ENCODE measurements at places on chromosomes 5 and 9. TPM values are rescaled to one million over a fixed set of nuclear protein-coding genes. Genes with fewer than 3 reads are reported as not detected.

GRCh38 chr9:112316258-112316943 lies 17.0 kb downstream of the PTBP3 start:
- no peak overlapping the region for H3K27ac ChIP-seq
- no peaks in the 10 kb centered on the region for H3K27me3 ChIP-seq
- H3K36me3 ChIP-seq: no peaks in the 10 kb centered on the region

GRCh38 chr9:130731355-130731754 lies 37.8 kb downstream of the EXOSC2 start:
- H3K27ac ChIP-seq: no peak overlapping the region
- H3K36me3 ChIP-seq: peaks cover 2% of the 10 kb centered on the region
- DNase-seq: no peak
- H3K4me3 ChIP-seq: no peak overlapping the region

The PRRX2 gene
- total RNA-seq: 0.26 TPM

The NOTCH1 gene
- total RNA-seq: 53.3 TPM

The SPATA31A3 gene
- not detected for total RNA-seq

DNA sequence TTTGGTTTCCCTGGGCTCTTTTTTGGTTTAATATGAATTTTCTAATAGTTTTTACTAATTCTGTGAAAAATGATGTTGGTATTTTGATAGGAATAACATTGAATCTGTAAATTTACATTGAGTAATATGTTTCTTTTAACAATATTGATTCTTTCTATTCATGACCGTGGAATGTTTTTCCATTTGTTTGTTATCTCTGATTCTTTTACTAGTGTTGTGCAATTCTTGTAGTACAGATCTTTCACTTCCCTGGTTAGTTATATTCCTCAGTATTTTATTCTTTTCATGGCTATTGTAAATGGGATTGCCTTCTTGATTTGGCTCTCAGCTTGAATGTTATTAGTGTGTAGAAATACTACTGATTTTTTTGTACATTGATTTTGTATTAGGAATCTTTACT lies 137.9 kb downstream of the PRR16 start:
- H3K27ac ChIP-seq: no peak overlapping the region
- no peaks in the 10 kb centered on the region for H3K27me3 ChIP-seq
- H3K36me3 ChIP-seq: no peaks in the 10 kb centered on the region
- DNase-seq: no peak
- no peak overlapping the region for H3K4me3 ChIP-seq

DNA sequence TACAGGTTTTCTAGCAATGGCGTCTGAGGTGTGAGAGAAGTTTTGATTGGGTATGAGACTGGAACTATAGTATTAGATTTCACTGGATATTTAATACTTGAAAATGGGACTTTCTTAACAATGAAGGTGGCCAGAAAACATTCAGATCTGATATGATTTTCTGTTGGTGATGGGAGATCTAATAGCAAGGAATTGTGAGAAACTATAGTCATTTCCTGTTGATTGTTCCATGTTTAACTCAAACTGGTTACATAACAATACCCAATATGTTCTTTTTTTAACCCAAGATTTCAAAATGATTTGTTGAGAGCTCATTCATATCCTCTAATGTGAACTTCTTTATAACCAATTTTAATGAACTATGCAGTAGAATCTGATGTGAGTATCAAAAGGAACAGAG lies 793.2 kb upstream of the RGMB start:
- no peaks in the 10 kb centered on the region for H3K4me1 ChIP-seq
- no peak overlapping the region for H3K27ac ChIP-seq
- no peaks in the 10 kb centered on the region for H3K36me3 ChIP-seq
- H3K27me3 ChIP-seq: no peaks in the 10 kb centered on the region

DNA sequence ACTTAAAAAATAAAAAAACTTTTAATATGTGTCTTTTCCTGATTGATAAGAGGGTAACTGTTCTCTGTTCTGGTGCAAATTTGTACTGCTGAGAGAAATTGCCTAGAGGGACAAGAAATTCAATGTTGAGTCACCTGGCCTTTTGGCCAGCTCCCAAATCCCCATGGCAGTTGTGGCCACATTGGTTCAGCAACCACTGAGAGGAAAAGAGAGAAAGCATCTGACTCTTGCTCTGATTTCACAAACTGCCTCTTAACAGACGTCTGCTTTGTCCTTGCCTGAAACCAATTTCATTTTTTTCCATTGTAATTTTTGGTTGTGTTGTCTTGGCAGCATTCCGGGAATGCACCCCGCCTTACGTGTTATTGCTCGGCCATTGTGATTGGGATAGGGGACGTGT lies 42.4 kb downstream of the NTRK2 start:
- DNase-seq: no peak
- no peaks in the 10 kb centered on the region for H3K4me1 ChIP-seq

DNA sequence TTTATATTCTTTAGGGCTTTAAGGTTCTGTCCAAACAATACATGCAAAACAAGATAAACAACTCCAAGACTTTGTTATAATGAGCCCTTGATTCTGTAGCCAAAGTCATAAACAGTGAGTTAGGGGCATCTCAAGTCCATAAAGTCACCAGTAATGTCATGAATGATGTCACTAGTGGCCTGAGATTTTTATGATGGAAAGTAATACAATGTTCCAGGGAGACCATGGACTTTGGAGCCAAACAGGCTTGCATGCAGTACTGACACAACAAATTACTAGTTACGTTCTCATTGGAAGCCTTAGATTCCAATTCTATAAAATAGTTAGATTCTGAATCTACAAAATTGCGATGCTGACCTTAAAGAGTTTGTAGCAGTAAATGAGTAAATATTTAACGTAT lies 280.0 kb downstream of the HINT1 start:
- H3K4me1 ChIP-seq: no peaks in the 10 kb centered on the region
- no peaks in the 10 kb centered on the region for H3K36me3 ChIP-seq
- H3K27ac ChIP-seq: no peak overlapping the region
- H3K27me3 ChIP-seq: no peaks in the 10 kb centered on the region

- peaks cover 53% of the 10 kb centered on the region for H3K36me3 ChIP-seq
- DNase-seq: no peak
- no peaks in the 10 kb centered on the region for H3K4me1 ChIP-seq
- H3K27me3 ChIP-seq: no peaks in the 10 kb centered on the region
- H3K4me3 ChIP-seq: no peak overlapping the region
These were observed 63.7 kb downstream of the DENND4C start for GRCh38 chr9:19294219-19294618.

The SLC1A3 gene
- 0.23 TPM for total RNA-seq

DNA sequence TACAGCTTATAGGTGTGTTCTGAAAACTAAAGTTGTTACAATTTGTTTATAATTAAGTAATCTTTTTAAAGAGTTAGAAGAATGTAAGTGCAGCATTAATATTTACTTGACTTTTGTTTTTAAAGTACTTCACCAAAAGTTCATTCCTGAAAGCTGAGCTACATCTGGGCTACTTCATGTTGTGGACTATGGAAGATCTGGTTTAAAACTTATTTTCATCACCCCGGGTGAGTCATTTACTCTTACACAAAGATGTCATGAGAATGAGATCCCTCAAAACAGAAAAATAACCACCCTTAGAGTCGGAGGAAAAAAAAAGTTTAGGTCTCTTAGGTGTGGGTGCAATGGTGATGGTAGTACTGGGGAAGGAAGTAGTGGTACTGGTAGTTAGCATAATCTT lies 5.1 kb downstream of the POU5F2 start:
- H3K27ac ChIP-seq: no peak overlapping the region
- DNase-seq: no peak
- no peaks in the 10 kb centered on the region for H3K4me1 ChIP-seq
- H3K36me3 ChIP-seq: peaks cover 6% of the 10 kb centered on the region

The KIF20A gene
- total RNA-seq: 0.67 TPM

The GIN1 gene
- 2.6 TPM for total RNA-seq

- no peaks in the 10 kb centered on the region for H3K27me3 ChIP-seq
- no peak overlapping the region for H3K4me3 ChIP-seq
- no peaks in the 10 kb centered on the region for H3K36me3 ChIP-seq
- H3K27ac ChIP-seq: no peak overlapping the region
- DNase-seq: no peak
- no peaks in the 10 kb centered on the region for H3K4me1 ChIP-seq
These were observed 25.2 kb upstream of the PLAC8L1 start for GRCh38 chr5:146130440-146131045.

DNA sequence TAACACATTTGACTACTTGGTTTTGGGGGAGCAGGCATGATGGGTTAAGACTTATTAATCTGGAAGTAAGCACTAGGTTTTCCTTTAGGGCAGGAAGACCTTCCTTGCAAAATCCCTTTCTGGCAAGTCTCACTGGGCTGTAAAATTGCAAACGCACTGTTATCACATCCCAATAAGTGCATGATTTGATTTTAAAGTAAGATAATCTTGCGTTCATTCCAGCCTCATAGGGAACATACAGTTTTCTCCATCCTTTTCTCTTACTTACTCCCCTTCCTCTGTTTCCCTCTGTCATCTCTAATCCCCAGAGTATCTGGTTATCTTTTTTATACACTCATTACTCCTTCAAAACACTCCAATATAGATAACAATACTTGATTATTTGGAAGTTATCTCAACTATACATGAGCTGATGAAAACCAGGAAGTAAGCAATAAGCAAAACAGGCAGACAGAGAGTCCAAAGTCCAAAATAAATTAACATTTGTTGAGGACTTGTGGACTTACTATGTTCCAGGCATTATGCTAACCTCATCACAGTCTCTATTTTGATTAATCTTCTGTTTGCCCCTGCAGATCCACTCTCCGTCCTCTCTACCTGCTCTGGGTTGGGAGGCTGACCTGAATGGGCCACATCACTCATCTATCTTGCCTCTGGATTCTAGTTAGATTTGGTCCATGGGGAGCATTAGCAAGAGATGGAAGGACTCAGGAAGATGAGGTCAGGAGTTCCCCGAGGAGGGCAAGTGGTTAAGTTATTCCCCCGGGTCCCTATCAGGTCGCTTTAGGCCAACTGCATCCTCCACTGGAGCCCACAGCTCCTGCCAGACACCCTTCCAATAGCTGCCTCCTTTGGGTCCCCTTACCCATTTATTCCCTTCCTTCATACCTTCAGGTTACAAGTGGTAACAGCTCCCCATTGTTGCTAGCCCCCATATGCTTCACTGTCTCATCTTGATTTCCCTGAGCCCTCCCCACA lies 60.2 kb downstream of the SLC22A5 start:
- no peaks in the 10 kb centered on the region for H3K27me3 ChIP-seq
- H3K4me1 ChIP-seq: peaks cover 55% of the 10 kb centered on the region
- DNase-seq: no peak
- no peaks in the 10 kb centered on the region for H3K36me3 ChIP-seq
- no peak overlapping the region for H3K4me3 ChIP-seq
- peak overlapping the region; percentile 94 for H3K27ac ChIP-seq

The CLTA gene
- total RNA-seq: 79.0 TPM

GRCh38 chr5:73591698-73592501 lies 26.4 kb downstream of the UTP15 start:
- H3K27ac ChIP-seq: no peak overlapping the region
- no peaks in the 10 kb centered on the region for H3K4me1 ChIP-seq
- no peaks in the 10 kb centered on the region for H3K27me3 ChIP-seq
- no peaks in the 10 kb centered on the region for H3K36me3 ChIP-seq

- H3K27ac ChIP-seq: no peak overlapping the region
- H3K27me3 ChIP-seq: no peaks in the 10 kb centered on the region
- no peaks in the 10 kb centered on the region for H3K4me1 ChIP-seq
- DNase-seq: no peak
- H3K4me3 ChIP-seq: no peak overlapping the region
These were observed 150.7 kb upstream of the RASGRF2 start for GRCh38 chr5:80809451-80809850.

DNA sequence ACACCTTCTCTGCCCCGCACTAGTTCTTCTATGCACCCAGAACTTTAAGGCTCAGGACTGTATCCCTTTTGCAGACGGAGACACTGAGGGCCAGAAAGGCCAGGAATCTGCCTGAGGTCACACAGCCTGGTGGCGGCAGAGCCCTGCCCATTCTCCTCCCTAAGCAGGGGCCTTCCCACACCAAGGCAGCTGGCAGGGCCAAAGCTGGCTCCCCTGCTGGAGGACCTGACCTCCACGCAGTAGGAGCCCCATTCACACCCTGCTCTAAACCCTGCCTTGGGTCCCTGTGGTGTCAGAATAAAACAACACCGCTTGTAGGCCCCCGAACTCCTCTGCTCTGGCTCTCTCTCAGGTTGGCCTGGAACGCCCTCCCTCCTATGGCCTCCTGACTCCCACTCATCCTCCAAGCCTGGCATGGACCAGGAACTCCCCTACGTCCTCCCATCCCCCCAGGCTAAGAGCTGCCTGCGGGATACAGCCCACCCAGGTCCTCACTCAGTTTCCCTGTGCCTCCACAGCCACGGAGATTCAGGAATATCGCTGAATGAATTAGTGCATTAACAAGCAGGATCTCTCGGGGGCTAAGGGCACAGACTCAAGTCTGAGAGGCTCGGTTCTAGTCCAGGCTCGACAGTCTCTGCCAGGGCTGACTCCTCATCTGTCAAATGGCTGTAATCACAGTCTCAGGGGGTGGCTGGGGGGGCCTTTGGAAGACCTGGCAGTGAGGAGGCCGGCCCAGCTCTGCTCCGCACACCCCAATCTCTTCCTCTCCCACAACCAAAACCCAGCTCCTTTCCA lies 2.8 kb downstream of the ST6GALNAC6 start:
- H3K4me3 ChIP-seq: no peak overlapping the region
- H3K27ac ChIP-seq: no peak overlapping the region
- H3K27me3 ChIP-seq: no peaks in the 10 kb centered on the region
- no peak for DNase-seq
- peaks cover 16% of the 10 kb centered on the region for H3K36me3 ChIP-seq

GRCh38 chr5:161311965-161312364 lies 234.6 kb downstream of the GABRB2 start:
- H3K36me3 ChIP-seq: no peaks in the 10 kb centered on the region
- no peak overlapping the region for H3K27ac ChIP-seq
- H3K4me3 ChIP-seq: no peak overlapping the region
- DNase-seq: no peak

- no peak overlapping the region for H3K27ac ChIP-seq
- DNase-seq: no peak
- peaks cover 27% of the 10 kb centered on the region for H3K4me1 ChIP-seq
- H3K27me3 ChIP-seq: no peaks in the 10 kb centered on the region
These were observed 41.3 kb downstream of the ROR2 start for GRCh38 chr9:91908746-91909145.

The OTP gene
- not detected for total RNA-seq

DNA sequence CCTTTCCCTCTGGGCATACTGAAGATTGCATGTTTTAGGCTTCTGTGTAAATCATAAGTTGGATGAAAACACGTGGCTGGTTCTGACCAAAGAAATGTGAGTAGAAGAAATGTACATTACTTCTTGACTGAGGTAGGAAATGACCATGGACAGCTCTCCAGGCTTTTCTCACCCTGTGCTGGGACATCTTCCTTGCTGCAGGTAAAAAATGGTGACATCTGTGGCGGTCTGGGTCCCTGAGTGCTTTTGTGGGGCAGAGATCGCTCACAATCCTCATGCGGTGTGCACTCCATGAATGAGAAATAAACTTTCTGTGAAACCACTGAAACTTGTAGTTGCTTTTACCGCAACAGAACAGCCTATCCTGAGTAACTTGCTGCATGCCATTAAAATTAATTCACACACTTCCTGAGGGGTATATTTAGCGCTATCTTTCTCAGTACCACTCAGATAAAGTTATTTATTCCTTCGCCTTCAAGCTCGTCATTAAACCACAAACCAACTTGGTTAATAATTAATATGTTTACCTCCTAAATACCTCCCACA lies 730.4 kb downstream of the EFNA5 start:
- H3K4me1 ChIP-seq: no peaks in the 10 kb centered on the region
- H3K36me3 ChIP-seq: no peaks in the 10 kb centered on the region
- H3K4me3 ChIP-seq: no peak overlapping the region

GRCh38 chr9:114718801-114719221 lies 36.8 kb upstream of the TEX48 start:
- no peak overlapping the region for H3K4me3 ChIP-seq
- no peaks in the 10 kb centered on the region for H3K36me3 ChIP-seq
- DNase-seq: peak; percentile 42
- H3K4me1 ChIP-seq: peaks cover 43% of the 10 kb centered on the region
- no peaks in the 10 kb centered on the region for H3K27me3 ChIP-seq
